Nephron progenitor cell (in vitro differentiated cells): ENCODE measurements at places on chromosomes 4 and X.

DNA sequence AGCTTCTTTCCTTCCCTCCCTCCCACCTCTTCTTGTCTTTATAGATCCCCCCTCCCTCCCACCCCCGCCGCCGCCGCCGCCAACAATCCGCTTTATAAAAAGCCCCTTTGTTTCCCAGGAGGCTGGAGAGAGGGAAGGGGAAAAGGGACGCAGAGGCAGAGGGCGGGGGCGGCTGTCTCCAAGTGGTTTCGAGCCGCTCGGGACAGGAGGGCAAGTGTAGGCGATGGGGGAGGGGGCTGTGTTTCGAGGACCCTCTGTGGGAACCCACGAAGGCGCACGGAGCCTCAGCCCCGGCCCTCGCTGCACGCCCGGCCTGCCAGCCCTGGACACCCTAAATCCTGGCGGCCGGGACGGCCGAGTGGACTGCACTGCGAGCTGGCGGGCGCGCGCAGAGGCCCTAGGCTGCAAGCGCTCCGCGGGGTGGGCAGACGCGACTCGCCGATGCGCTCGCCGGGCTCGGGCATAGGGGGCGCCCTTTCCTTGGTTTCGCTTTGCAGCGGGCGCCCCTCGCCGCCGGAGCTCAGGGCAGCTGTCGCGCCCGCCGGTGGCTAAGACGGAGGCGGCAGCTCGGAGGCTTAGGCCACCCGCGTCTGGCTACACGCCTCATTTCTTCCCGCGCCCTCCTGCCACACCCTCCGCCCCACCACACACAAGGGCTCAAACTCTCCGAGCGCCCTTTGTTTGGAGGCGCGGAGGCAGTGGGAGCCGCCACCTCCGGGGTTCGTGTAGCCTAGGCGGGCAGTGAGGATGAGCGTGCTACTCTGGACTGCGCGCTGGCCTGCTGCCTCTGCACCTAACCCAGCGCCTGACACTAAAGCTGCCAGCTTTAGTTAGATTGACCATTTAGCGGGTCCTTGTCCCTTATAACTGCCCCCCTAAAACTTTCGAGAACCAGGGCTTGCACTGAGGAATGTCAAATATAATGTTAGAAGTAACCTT is 2.2 kb downstream of the MAMLD1 start:
- peak; percentile 74 for DNase-seq

- no peak for DNase-seq
Measured at GRCh38 chr4:158964728-158965124, 138.2 kb upstream of the RAPGEF2 start.

DNA sequence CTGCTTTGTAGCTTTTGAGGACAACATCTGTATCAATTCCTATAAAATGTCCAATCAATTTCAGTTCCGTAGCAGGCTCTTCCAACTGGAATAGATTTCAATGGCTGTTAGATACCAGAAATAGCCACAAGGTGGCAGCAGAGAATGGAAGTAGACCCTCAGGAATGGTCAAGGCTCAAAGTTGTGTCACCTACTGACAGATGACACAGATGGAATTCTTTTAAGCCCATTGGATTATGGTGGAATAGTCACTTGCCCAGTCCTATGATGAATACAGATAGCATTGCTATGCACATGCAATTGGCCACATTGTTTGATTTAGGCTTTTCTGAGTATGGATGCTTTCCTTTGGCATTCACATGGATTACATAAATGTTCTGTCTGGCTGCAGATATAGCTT is 130.4 kb upstream of the RADX start:
- peak; percentile 54 for DNase-seq

DNA sequence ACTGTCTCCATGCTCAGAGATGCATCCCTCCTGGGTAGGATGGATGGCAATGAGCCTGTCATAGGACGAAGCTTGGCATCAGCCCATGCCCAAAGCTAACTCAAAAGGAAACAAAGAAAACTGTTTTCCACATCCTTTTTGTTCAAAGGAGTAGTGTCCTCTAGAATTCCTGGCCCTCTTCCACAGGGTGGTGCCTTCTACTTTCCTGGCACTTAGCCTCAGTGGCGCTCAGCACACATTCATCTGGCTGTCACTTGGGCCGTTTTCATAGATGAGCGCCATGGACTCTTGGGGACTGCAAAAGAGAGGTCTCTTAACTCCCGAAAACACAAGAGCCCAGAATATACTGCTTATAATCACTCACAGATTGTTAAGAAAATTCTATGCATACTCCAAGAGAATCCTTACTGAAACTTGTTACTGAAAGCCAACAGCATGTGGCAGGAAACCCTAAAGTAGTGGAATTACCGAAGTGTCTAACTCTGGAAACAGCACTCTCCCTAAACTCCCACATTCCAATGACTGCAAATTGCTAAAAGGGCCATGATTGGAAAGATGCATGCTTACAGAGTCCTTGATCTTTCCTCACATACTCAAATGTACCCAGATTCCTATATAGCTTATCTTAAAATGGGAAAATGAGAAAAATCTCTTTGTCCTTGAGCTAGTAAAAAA is 110.0 kb downstream of the HS6ST2 start:
- DNase-seq, result no peak

GRCh38 chr4:98386-98785 is 25.9 kb upstream of the ZNF718 start:
- no peak for DNase-seq

DNA sequence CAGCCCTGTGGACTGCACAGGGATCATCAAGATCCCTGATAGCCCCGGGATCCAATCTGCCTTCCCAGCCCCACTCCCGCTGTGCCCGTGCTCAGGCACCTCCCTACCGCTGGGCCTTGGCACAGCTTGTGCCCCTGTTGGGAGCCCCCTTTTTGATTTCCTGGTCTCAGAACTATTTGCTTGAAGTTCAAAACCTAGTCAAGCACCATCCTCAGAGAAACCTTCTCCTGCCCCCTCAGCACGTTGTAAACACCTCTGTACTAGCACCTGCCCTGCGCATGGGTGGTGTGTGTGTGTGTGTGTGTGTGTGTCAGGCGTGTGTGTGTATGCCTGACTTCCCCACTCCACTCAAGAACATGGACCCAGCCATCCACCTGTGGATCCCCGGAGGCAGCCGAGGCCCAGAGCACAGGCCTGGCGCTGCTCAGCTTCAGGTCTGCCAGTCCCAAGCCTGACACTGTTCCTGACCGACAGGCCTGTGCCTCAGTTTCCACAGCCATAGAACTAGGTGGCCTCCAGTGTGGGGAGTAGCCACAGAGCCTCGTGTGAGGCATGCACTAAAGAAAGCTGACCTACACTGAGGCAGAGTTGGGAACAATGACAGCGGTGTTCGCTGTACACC is 65.5 kb downstream of the ADRA2C start:
- DNase-seq, result no peak

DNA sequence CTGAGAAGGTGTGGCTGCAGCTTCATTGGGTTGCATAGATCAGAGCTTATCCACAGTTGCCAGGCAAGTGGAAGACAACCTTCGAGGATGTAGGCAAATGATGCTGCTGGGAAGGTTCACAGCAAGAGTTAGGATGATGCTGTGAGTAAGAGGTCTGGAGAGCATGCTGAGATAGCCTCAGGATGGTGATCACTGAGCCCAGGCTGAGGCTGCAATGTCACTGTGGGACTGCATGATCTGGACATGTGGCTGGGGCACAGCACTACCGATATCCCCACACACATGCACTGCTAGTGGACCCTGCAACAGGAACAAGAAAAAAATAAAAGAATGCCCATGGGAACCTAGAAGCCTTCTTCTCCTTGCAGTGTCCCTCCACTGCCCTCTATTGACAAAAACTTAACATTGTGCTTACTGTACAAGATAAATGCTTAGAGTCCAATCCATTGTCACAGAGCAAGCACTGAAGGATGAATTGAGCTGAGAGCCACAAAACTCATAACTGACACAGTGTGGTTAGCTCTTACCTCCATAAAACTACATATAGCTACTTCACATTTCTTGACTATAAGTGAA is 105.6 kb downstream of the CNKSR2 start:
- peak; percentile 11 for DNase-seq

DNA sequence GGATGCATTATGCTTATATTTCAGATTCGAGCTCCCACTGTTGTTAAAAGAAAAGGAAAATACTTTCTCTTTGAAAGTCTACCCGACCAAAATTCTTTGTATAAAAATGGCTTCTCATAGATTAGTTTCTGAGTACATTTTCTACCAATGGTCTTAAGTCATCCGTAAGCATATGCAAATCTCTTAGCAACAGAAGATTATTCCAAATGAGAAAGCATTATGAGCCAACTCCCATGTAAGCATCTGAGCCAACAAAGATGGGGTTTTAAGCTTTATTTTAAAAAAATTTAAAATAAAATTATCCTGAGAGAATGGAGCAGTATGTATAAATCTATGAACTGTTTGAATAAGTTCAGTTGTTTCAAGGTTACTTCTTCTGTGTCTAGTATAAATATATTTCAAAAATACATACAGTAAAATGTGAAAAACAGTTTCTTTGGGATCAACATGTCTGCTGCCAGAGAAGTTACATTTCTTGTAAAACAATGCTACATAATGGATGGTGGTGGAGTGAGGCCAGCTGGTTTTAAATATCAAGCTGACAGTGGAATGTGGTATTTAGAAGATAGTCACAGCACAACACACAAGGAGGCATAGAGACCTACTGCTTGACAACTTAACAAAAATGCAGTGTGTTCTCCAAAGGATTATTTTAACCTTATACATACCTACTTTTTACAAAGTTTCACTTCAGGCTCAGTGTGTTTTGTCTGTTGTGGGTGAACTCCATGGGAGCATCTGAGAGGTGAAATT is 199.5 kb upstream of the DIPK2B start:
- no peak for DNase-seq

GRCh38 chr4:152983774-152984411 is 47.8 kb downstream of the FHDC1 start:
- no peak for DNase-seq

- no peak for DNase-seq
Measured at GRCh38 chr4:81550388-81550859, 78.7 kb upstream of the RASGEF1B start.

- no peak for DNase-seq
Measured at GRCh38 chr4:87209182-87209581, 11.2 kb downstream of the KLHL8 start.

DNA sequence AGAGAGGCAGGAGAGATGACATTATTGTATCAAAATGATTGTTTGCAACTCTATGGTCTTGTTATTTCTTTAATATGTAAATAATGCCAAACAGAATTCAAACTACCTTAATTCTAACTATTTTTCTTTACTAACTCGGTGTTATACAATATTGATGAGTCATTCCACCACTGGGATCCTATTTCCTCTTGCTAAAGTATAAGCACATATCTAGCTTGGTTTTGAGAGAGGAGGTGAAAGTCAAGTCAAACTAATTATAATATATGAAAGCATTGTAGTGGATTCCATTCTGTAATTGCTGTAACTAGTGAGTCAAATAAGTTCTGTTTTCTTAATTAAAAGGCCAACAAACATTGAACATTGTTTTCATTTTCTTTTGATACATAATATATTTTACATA is 837.6 kb downstream of the PDHA2 start:
- DNase-seq, result no peak

DNA sequence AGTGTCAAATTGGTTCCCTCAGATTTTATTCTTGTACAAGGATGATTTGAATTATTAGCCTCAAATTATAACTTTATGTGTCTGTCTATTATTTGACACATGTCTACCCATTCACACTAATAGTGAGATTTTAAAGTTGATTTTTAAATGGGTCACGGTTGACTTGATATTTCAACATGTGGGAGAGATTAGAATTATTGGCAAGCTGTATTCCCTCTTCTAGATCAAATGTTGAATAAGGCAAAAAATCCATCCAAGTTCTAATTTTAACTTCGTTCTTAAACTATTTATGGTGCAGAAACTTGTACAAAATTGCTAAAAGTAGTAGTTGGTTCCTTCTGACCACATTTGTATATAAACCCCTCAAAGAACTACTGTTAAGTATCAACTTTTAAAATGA is 1498.0 kb downstream of the STIM2 start:
- DNase-seq, result no peak

DNA sequence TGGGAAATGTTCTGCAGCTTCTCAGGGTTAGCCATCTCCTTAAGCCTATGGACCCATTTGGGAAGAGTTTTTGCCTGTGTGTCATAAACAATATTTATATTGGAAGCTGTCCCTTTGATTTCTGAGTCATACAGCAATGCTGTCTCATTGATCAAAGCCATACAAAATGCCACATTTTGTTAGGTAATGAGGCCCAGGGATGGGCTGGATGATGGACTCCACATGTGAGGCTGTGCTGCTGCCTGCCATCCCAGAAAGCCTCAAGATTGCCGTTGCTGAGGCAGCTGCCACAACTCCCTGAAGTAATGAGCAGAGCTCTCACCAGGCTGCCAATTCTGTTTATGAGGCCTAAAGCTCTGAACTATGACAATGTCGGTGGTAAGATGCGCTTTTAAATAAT is 12.2 kb upstream of the GJB1 start:
- no peak for DNase-seq

DNA sequence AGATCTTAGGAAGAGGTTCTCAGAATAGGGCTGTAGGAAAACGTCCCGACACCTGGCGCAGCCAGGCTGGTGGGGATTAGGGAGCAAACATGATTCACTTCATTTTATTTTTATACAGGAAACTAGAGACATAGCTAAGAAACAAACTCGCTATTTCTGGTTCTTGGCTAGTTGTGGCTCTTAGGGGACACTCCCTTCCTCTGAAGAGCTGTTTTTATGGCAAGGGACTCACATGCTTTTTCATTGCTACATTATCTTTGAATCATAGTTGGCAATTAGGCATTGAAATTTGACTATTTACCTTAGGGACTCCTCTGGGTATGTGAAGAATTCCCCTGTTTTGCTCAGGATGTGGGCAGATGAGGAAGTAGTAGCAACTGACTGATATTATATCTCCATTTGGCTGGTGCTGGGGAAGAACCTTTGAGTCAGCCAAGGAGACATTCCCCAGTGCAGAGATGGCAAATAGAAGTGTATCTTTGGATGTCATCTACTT is 174.5 kb downstream of the SMIM20 start:
- DNase-seq, result no peak

- DNase-seq, result no peak
Measured at GRCh38 chr4:175215657-175216056, 297.5 kb downstream of the ADAM29 start.

DNA sequence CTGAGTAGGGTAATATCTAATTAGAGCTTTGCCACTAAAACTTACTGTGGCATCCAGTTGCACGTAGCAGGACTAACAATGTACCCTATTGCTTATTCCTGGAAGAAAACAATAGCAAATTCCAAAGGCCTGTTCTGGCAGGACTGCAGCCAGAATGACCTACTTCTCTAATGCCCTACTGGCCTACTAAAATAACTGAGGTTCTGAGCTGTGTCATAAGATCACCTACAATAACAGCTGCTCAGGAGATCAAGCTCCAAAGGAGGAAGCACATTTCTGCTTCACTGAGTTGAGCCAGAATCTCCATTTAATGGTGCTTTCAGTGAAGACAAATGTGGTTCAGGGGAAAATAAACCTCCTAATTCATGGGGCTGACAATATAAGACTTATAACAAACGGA is 42.2 kb upstream of the CXCL8 start:
- DNase-seq, result no peak

GRCh38 chr4:101177154-101177553 is 170.2 kb downstream of the PPP3CA start:
- no peak for DNase-seq

- no peak for DNase-seq
Measured at GRCh38 chr4:107854356-107855022, 29.8 kb downstream of the SGMS2 start.
